ENCODE measurements at places on chromosomes 12 and 14. TPM values are rescaled to one million over a fixed set of nuclear protein-coding genes. Genes with fewer than 3 reads are reported as not detected.

The MTRFR gene
- 21.5 TPM for total RNA-seq

The P2RX7 gene
- total RNA-seq, result 0.23 TPM

The PTPRO gene
- not detected for total RNA-seq

DNA sequence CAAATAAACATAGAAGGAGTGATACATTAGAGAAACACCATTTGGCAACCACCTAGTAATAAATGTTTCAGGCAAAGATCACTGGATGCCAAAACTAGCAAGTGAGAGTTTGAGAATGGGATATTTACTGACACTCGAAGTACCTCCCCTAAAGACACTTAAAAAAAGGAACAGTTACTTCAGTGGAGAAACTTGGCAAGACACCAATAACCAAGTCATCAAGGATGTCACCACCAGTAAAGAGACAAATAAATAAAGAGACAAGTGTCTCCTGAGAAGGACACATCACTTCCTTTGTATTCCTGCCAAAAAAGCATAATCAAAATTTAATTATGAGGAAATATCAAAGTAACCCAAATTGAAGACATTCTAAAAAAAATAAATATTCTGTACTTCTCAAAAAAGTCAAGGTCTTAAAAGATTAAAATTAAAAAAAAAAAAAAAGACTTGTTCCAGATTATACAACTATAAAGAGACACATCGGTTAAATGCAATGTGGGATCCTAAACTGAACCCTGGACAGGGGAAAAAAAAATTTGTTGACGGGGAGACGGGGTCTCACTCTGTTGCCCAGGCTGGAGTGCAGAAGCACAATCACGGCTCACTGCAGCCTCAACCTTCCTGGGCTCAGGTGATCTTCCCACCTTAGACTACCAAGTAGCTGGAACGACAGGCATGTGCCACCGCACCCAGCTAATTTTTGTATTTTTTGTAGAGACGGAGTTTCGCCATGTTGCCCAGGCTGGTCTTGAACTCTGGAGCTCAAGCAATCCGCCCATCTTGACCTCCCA is 26.4 kb downstream of the TM7SF3 start:
- no peaks in the 10 kb centered on the region for H3K27me3 ChIP-seq
- no peaks in the 10 kb centered on the region for H3K36me3 ChIP-seq
- no peak overlapping the region for H3K4me3 ChIP-seq
- no peaks in the 10 kb centered on the region for H3K4me1 ChIP-seq
- no peak overlapping the region for H3K27ac ChIP-seq

The TCL1B gene
- total RNA-seq, result not detected

DNA sequence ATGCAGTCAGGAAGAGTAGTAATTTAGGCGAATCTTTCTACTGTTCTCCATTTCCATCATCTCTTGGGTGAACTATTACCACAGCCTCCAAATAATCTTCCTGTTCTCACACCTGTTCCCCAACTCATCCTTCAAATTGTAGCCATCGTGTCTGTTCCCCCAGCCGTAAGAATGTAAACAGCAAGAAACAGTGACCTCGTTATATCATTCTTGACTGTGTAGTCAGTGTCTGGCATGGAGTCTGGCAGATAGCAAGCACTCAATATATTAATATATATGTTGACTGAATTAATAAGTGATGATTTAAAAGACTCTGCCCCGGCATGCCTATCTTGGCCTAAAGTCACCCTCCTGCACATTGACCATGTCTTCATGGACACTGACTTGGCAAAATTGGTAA is 20.3 kb downstream of the PDE6H start:
- DNase-seq, result no peak
- H3K4me1 ChIP-seq, result no peaks in the 10 kb centered on the region
- no peak overlapping the region for H3K4me3 ChIP-seq
- H3K27ac ChIP-seq, result no peak overlapping the region
- no peaks in the 10 kb centered on the region for H3K36me3 ChIP-seq

Measured in Panc1 (cell line).